ENCODE measurements at places on chromosomes 1 and 21.

DNA sequence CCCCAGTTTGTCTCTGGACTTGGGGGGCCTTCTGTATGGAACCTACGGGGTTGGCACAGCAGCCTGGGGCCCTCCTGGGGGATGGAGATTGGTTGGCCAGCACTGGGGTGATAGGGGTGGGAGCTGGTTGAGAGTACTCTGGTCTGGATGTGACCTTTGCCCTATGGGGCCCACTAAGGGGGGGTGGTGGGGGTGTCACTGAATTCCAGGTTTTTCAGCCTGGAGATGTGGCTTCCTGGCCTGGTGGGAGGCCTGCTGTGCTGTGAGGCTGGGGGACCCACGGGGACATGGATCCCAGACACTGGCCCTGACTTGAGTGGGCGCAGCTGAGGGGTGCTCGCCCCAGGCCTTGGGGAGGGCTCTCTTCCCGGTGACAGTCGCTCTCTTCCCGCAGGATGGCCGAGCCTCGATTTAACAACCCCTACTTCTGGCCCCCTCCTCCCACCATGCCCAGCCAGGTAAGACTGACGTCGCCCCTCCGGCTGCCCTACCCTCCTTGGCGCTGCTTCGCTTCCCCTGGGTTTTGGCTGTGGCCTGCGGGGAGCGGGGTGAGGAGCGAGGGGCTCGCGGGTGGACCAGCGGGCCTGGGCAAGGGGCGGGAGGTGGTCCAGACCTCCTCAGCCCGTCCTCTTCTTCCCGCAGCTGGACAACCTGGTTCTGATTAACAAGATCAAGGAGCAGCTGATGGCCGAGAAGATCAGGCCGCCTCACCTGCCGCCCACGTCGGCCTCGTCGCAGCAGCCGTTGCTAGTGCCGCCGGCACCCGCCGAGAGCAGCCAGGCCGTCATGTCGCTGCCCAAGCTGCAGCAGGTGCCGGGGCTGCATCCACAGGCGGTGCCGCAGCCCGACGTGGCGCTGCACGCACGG is 19.6 kb downstream of the ZNF362 start:
- DNase-seq: no peak

DNA sequence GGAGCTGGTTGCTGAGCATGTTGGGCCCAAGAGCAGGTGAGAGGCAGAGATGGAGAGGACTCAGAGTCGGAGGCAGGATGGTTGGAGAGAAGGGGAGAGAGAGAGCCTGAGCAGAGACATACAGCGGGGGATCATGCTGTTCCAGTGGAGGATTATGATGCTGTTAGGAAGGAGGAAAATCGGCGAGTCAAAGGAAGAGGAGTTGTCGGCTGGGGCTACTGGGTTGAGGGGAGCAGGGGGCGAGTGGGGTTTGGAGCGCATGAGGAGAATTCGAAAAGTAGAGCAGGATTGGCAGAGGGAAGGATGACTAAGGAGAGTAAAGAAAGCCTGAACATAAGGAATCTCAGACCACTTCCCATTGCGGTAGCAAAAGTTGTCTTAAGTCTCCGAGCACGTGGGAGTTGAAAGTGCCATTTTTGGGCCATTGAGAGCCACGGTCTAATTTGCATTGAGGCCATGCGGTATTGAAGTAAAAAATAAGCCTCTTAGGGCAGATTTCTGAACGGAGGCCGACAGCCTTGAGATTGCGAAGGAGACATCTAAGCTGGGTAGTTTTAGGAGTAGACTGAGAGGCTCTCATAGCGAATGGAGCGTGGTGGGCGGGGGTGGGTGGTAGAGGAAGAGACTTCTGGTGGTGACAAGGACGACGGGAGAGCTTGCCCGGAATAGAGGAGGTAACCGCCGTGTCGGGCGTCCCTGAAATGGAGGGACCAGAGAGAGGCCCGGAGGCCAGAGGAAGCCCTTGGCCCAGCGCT is 140.4 kb upstream of the ETV3 start:
- DNase-seq: no peak

DNA sequence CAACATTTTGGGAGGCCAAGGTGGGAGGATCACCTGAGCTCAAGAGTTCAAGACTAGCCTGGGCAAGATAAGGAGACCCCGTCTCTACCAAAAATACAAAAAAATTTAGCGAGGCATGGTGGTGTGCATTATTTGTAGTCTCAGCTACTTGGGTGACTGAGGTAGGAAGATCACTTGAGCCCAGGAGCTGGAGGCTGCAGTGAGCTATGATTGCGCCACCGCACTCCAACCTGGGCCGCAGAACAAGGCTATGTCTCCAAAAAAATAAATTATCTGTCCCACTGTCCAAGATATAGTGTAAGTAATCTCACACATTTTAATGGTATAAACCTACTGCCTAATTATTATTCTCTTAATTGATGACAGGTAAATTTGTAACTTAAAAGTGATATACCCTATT is 12.8 kb downstream of the ARID4B start:
- no peak for DNase-seq

- no peak for DNase-seq
Measured at GRCh38 chr21:16154951-16155635, 425.3 kb downstream of the USP25 start.

- peak; percentile 81 for DNase-seq
Measured at GRCh38 chr21:38798481-38798882, 7.2 kb upstream of the ETS2 start.

DNA sequence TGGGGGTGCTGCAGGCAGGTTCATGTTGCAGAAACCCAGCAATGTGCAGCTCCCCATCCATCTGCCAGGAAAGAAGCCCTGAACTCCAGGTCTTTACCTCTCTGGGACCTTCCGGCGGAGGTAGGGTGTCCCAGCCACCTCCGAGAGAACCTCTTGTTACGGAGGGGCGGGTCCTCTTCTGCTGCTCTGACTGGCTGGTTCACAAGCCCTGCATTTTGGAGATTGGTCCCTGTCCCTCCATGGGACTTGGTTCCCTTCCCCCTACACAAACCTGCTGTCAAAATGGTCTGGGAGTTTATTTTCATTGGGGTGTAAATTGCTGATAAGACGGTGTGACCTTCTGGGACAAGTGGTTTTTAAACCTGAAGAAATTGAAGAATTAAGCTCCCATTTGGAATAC is 8.0 kb upstream of the CELSR2 start:
- DNase-seq: no peak

- no peak for DNase-seq
Measured at GRCh38 chr1:183873642-183874041, 68.7 kb downstream of the RGL1 start.

- DNase-seq: no peak
Measured at GRCh38 chr1:15344800-15345704, 64.6 kb upstream of the EFHD2 start.

Measured in colonic mucosa (tissue), 4 donors.